Activated CD8-positive, alpha-beta T cell treated with anti-CD3 and anti-CD28 coated beads, Interleukin-2, amount 10 ng/mL, durations not matched to agents 7 days and 5 days (primary cell): ENCODE measurements at places on chromosomes 11 and 22.
A peak's percentile ranks its signal among the peaks of the same experiment; 100 is the strongest.

- H3K27ac ChIP-seq: no peak overlapping the region
- H3K4me1 ChIP-seq: no peaks in the 10 kb centered on the region
- no peaks in the 10 kb centered on the region for H3K36me3 ChIP-seq
- no peak overlapping the region for H3K4me3 ChIP-seq
- no peak for DNase-seq
These were observed 28.9 kb upstream of the GAL start for GRCh38 chr11:68655406-68655805.

- no peak overlapping the region for H3K27ac ChIP-seq
- DNase-seq: no peak
- H3K4me1 ChIP-seq: no peaks in the 10 kb centered on the region
- H3K27me3 ChIP-seq: peaks cover 26% of the 10 kb centered on the region
- H3K36me3 ChIP-seq: no peaks in the 10 kb centered on the region
- no peak overlapping the region for H3K4me3 ChIP-seq
These were observed 7.9 kb downstream of the C11orf96 start for GRCh38 chr11:43950311-43950855.

GRCh38 chr11:61666684-61667297 is 13.4 kb upstream of the DAGLA start:
- no peaks in the 10 kb centered on the region for H3K4me1 ChIP-seq
- no peak for DNase-seq
- no peak overlapping the region for H3K27ac ChIP-seq

DNA sequence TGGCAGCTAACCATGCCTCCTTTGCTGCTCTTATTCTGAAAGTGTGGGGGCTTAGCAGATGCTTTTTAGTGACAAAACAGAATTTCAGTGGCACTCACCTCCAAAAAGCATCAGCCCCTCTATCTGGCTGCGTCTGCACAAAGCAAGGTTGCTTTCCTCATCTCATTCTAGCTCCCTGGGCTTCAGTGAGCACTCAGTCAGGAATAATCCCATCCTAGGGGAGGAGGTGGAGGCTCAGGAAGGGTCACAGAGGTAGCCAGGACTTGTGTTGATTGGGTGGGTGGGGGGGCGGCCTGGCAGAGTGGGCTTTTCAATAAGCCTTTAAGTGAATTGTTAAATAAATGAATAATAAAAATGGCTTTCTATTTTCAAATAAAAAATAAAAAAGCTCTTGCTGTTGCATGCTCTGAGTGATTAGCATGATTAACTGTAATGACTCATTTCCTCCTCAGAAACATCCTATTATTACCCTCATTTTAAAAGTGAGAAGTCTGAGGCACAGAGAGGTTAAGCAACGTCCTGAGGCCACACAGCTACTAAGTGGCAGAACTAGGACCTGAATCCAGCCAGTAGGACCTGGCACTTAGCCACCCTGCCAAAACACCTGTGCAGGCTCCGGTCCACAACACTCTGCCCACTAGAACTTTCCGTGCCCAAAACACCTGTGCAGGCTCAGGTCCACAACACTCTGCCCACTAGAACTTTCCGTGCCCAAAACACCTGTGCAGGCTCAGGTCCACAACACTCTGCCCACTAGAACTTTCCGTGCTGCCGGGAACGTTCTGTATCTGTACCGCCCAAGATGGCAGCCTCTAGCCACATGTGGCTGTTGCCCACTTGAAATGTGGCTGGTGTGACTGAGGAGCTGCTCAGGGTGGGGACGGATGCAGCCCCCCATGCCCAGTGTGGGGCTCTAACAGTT is 5.5 kb downstream of the B3GAT1 start:
- no peak for DNase-seq
- H3K27me3 ChIP-seq: peaks cover 25% of the 10 kb centered on the region
- H3K4me3 ChIP-seq: no peak overlapping the region
- no peak overlapping the region for H3K27ac ChIP-seq

DNA sequence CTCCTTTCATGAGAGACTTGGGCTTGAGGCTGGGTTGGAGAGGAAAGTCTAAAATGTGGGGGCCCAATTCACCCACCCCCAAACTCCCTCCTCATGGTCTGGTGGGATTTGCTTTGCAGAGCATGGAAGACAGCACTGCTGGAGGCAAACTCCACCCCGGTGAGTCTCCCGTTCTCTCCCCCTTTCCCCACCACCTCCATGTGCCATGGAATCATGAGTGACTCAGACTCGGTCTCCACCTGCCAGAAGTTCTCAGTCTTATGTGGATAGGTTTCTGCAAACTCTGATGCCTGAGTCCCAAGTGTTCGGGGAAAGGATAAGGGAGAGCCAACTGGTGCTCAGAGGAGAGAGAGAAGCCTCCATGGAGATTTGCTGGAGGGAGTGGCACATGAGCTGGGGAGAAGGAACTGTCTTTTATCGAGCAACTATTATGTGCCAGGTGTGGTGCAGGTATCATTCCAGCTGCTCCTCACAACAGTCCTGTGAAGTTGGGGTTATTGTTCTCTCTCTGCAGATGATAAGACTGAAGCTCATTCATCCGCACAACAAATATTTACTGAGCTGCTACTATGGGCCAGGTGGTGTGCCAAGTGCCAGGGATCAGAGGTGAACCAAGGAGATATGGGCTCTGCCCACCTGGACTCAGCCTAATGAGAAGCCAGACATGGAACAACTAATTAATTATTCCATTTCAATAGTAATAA is 6.6 kb downstream of the PLEKHB1 start:
- no peak overlapping the region for H3K27ac ChIP-seq
- no peaks in the 10 kb centered on the region for H3K27me3 ChIP-seq
- peaks cover 3% of the 10 kb centered on the region for H3K4me1 ChIP-seq
- H3K36me3 ChIP-seq: no peaks in the 10 kb centered on the region
- DNase-seq: no peak
- H3K4me3 ChIP-seq: no peak overlapping the region

GRCh38 chr11:113564527-113565130 is 89.4 kb upstream of the DRD2 start:
- H3K27me3 ChIP-seq: peaks cover 11% of the 10 kb centered on the region
- no peak overlapping the region for H3K4me3 ChIP-seq
- H3K36me3 ChIP-seq: no peaks in the 10 kb centered on the region
- no peak for DNase-seq
- H3K27ac ChIP-seq: no peak overlapping the region
- H3K4me1 ChIP-seq: no peaks in the 10 kb centered on the region

GRCh38 chr11:11582011-11582701 is 39.6 kb downstream of the GALNT18 start:
- no peak for DNase-seq
- peaks cover 6% of the 10 kb centered on the region for H3K4me1 ChIP-seq
- no peak overlapping the region for H3K4me3 ChIP-seq
- no peaks in the 10 kb centered on the region for H3K36me3 ChIP-seq
- no peaks in the 10 kb centered on the region for H3K27me3 ChIP-seq

DNA sequence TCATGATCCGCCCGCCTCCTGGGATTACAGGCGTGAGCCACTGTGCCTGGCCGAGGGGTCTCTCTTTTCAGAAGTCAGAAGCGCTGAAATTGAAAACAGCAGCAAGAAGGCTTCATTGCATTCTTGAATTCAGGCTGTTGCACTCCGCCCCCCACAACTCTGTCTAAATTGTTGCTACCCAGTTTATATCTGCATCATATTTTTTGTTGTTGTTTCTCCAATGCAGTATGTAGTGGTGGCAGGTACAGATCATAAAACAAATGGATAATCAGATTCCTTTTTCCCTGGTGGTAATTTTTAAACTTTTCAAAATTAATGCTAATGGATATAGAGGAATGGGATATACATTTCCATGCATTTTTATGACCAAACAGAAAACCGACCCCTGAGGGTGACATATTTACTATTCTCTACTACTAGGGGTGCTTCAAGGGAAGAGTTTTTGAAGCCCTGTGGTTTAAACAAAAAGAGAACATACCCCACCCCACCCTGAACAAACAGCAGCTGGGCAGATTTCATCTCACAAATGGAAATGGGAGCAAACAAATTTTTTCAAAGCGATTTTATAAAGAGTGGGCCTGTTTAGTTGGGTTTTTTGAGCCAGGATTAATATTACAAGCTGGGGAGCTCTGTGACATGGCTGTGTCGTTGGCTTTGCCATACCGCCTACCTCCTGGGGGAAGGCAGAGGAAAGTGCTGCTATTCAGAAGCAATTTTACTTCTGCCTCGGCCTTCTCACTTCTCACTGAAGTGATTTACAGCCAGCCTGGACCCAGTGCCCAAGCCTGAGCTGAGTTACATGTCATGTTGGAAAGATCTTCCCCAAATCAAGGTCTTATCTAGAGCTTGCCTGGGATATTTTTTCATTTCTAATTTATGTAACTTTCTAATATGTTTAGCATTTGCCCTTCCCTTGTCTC is 16.0 kb upstream of the TMA7B start:
- H3K27me3 ChIP-seq: no peaks in the 10 kb centered on the region
- DNase-seq: no peak
- peak overlapping the region; percentile 62 for H3K4me3 ChIP-seq
- peak overlapping the region; percentile 88 for H3K27ac ChIP-seq

- DNase-seq: no peak
- no peaks in the 10 kb centered on the region for H3K4me1 ChIP-seq
- H3K27ac ChIP-seq: no peak overlapping the region
These were observed 85.9 kb downstream of the MICAL3 start for GRCh38 chr22:17938484-17938924.

DNA sequence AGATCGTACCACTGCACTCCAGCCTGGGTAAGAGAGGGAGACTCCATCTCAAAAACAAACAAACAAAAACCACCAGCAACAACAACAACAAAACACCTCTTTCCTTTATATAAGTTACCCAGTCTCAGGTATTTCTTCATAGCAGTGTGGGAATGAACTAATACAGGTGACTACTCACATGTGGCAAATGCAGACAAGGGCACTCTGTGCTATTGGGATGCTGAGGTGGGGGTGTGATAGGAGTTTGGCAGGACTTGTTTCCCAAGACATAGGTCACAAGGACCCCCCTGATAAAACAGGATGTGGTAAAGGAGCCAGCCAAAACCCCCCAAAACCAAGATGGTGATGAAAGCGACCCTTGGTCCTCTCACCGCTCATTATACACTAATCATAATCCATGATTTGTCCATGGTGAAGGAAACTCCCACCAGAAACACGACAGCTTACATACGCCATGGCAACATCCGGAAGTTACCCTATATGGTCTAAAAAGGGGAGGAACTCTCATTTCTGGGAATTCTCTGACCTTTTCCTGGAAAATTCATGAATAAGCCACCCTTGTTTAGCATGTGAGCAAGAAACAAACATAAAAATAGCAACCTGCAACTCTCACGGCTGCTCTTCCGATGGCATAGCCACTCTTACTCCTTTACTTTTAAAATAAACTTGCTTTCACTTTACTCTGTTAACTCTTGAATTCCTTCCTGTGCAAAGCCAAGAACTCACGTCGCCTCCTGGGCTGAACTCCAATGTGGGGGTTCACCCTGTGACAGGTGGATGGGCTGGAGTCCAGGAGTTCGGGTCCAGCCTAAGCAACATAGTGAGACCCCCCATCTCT is 18.8 kb upstream of the INCENP start:
- no peaks in the 10 kb centered on the region for H3K36me3 ChIP-seq
- peak overlapping the region; percentile 75 for H3K27ac ChIP-seq
- H3K4me1 ChIP-seq: peaks cover 18% of the 10 kb centered on the region

GRCh38 chr11:131481971-131482370 is 111.6 kb downstream of the NTM start:
- H3K4me3 ChIP-seq: no peak overlapping the region
- H3K27ac ChIP-seq: no peak overlapping the region
- H3K36me3 ChIP-seq: no peaks in the 10 kb centered on the region
- H3K27me3 ChIP-seq: no peaks in the 10 kb centered on the region
- no peaks in the 10 kb centered on the region for H3K4me1 ChIP-seq
- no peak for DNase-seq

DNA sequence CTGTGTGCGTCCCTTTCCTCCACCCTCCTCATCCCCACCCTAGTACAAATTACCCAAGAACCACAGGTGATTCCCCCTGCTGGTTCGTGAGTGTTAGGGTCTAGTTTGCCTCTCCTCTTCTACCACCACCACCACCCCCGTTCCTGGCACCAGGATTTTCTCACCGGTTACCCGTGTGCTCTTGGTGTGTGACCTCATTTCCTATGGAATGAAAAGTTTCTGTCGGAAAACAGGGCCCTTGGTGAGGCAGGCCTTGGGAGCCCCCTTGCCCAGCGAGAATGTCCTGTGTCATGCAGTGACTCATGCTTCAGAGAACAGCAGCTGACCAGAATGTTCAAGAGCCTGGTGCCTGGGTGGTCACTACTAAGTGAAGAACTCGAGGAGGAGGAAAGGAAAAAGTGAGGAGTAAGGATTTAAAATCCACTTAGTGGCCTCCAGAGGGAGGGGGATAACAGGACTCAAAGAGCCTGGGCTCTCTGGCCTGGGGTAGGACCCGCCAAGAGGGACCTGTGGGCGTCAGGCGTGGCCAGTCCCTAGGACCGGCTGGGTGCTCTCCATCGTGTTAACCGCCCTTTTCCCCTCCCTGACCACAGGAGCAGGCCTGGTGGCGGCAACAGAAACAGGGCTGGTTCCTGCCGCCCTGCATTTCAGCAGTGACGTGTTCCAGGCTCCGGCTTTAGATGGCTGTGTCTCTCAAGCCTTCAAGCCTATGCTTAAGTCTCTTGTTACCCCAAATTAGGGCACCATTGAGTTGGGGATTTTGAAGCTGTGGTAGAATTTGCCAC is 30.2 kb downstream of the C22orf31 start:
- DNase-seq: no peak
- peak overlapping the region; percentile 37 for H3K4me3 ChIP-seq
- H3K4me1 ChIP-seq: peaks cover 19% of the 10 kb centered on the region
- no peaks in the 10 kb centered on the region for H3K36me3 ChIP-seq
- H3K27me3 ChIP-seq: peaks cover 44% of the 10 kb centered on the region
- H3K27ac ChIP-seq: no peak overlapping the region

- no peaks in the 10 kb centered on the region for H3K27me3 ChIP-seq
- no peak for DNase-seq
- no peaks in the 10 kb centered on the region for H3K36me3 ChIP-seq
- no peak overlapping the region for H3K4me3 ChIP-seq
- H3K4me1 ChIP-seq: no peaks in the 10 kb centered on the region
These were observed 24.2 kb downstream of the A4GALT start for GRCh38 chr22:42696331-42696967.

GRCh38 chr11:92955860-92956259 is 13.6 kb upstream of the MTNR1B start:
- H3K4me1 ChIP-seq: no peaks in the 10 kb centered on the region
- no peak overlapping the region for H3K4me3 ChIP-seq
- H3K27me3 ChIP-seq: no peaks in the 10 kb centered on the region
- DNase-seq: no peak
- H3K27ac ChIP-seq: no peak overlapping the region
